ENCODE measurements at places on chromosomes 3 and 15.

GRCh38 chr15:73387507-73388255 is 18.9 kb upstream of the HCN4 start:
- DNase-seq: no peak

DNA sequence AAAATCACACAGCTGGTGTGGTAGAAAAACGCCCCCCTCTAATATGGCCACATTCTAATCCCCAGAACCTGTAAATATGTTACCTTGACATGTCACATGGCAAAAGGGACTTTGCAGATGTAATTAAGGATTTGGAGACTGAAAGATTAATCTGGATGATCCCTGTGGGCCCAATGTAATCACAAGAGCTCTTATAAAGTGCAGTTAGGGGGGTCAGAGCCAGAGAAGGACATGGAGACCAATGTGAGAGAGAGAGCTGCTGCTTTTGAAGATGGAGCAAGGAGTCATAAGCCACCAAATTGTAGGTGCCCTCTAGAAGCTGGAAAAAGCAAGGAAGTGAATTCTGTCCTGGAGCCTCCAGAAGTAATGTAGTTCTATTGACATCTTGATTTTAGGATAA is 152.6 kb downstream of the PEX5L start:
- DNase-seq: no peak

- DNase-seq: no peak
These were observed 738.7 kb downstream of the MCTP2 start for GRCh38 chr15:94970096-94970495.

DNA sequence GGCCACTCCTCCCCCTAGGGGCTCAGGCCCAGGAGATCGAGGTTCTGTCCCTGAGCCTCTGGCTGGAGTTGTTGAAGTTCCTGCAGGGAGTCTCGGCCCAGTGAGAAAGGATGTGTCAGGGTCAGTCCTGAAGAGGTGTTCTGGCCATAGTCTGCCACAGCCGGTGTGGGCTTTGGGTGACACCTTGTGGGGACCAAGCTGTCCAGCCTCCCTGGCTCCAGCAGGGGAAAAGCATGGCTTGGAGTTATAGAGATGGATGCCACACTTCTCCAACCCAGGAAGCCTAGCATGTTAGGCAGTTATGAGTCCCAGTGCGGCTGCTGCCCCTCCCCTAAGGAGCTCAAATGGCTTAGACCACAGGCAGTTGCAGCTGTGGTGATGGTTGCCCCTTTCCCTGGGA is 945.6 kb upstream of the GBE1 start:
- DNase-seq: no peak

DNA sequence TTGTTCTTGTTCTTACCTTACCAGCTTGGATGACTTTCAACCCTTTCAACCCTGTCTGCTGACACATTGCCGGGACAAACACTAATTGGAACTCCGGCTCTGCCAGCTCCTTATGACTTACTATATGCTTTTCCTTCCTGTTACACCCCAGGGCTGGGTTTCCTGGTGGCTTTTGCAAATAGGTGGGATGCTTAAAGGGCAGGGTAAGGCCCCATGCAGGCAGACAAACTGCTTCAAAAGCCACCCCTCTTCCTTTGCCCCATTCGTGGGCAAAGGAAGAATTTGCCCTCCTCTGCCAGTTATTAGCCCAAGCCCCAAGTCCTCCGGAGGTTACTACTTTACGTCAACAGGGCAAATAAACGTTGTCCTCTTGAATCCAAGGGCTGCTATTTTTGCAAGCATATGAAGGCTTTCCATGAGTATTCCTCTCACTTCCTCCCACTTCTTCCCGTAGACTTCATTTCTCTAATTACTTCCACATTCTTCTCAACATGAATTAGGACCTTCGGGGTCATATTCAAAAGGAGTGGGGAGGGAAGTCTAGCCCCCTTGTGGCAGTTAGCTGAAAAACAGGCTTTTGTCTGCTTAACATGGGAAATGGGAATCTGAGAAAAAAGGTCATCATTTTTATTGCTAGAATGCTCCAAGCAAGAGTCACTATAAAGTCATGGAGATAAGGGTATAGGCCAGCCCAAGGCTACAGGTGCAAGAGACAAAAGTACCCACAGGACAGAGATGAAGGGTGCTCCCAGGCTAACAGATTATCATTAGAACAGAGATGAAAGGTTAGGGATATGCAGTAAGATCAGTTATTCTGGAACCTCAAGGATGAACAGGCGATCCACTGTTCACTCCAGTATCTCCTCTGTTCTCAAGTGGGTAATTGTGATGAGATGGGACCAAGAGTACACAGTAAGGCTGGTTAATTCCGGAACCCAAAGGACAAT is 56.3 kb upstream of the FSTL1 start:
- DNase-seq: no peak

GRCh38 chr3:167798443-167798842 is 62.9 kb downstream of the SERPINI1 start:
- no peak for DNase-seq

DNA sequence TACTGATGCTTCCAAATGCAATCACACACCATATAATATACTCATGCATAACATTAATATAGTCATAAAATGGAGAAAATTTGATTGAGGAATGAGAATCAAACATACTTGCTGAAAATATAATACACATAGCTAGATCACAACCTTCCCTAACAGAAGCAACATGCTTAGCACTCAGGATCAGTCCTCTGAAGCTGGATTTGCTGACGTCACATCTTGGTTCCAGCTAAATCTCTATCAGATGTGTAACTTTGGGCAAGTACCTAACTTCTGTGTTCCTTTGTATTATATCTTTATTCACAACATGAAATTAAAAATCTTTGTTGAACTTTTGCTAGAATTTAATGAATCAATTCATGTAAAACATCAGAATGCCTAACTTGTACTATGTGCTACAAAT is 263.5 kb downstream of the ZNF385D start:
- DNase-seq: no peak

DNA sequence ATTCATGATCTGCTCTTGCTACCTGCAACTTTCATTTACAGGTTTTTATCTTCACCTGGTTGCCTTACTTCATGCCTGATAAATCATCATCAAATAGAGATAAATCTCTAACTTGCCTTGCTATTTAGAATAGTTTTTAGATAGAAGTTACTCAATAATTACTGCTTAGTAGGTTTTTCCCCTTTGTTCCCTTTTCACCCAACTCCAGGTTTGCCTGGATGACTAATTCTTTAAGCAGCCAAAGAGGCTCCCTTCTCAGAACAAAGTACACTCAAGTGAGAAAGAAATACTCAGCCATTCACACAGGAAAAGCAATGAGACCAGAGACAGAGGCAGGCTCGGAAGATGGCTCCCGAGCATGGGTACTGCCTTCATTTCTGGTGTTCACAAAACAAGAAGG is 268.1 kb upstream of the CRBN start:
- DNase-seq: no peak

DNA sequence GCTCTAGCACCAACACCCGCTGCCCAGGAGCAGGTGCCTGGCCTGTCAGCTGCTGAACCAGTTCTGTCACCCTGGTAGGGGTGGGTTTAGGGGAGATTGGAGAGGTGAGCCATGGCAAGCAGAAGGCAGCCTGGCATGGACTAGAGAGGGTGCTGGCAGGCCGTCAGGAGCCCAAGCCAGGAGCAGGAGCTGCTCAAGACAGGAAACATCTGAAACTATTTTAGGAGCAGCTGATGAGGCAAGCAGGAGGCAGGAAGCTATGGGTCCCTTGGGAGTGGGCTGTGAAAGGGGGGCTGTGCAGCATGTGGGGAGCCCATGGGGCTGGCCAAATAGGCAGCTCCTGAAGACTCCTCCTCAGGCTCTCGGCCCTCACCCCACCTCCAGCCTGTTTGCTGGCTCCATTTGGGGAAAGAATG is 2.3 kb downstream of the INKA1 start:
- DNase-seq: no peak

GRCh38 chr3:69505770-69506407 is 120.0 kb upstream of the FRMD4B start:
- no peak for DNase-seq

DNA sequence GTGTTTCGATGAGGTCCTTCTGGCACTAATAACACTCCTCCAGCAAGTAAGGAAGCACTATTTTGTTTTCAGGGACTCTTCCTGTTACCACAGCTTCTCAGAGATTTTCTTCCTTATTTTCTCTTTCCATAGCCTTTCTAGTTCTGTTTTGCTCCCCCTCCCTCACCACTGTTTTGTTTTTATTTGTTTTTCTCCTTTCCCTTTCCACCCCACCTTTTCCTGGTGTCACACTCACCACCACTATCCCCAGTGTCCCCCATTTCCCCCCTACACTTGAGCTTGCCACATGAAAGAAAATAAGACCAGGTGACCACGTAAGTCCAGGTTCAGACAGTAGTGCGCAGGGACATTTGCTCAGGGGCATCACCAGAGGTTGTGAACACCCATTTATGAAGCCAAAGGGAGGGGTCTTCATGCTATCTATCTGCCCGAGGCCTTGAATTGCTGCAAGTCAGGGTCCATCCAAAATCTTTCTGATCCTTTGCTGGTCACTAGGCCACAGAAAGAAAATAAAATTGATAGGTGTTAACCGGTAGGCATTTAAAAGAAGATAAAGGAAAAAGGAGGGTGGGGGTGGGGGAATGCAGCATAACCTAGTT is 1.4 kb upstream of the RFTN1 start:
- DNase-seq: no peak

GRCh38 chr15:77657634-77658238 is 25.0 kb upstream of the LINGO1 start:
- DNase-seq: no peak

- peak; percentile 43 for DNase-seq
These were observed 89.3 kb upstream of the C2CD4B start for GRCh38 chr15:62254137-62254934.

DNA sequence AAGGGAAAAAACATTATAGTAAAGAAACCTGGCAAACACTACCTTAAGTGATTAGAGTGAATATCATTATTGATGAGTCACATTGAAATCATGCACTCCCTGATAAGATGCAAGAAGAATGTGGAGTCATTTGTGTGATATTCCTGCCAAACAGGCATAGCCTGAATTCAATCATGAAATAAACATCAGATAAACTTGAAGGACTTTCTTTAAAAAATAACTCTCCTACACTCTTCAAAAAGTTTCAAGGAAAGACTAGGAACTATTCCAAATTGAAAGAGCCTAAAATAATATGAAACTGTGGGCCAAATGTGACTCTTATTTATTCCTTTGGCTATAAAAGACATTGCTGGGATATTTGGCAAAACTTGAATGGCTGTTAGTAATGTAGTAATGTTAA is 625.7 kb upstream of the LMCD1 start:
- DNase-seq: no peak

DNA sequence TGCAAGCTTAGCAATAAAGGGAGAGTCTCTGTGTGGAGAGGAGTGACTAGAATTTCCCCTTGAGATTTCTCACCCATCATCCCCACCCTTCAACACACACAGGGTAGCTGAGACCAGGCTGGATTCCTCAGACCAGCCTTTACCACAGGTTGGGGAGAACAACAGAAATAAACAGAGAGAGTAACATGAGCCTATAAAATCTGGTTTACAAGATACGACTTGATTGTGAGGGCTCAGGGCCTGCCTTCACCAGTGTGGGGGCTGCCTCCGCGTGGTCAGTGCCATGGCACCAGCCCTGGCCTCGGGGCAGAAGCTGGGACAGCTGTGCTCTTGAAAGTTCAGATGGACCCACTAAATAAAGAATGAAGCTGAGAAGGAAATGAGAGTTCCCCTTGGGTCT is 14.6 kb upstream of the MAGEF1 start:
- DNase-seq: no peak

- no peak for DNase-seq
These were observed 100.3 kb downstream of the FSIP1 start for GRCh38 chr15:39682366-39682765.

GRCh38 chr3:33394403-33395054 is 45.7 kb downstream of the UBP1 start:
- no peak for DNase-seq

DNA sequence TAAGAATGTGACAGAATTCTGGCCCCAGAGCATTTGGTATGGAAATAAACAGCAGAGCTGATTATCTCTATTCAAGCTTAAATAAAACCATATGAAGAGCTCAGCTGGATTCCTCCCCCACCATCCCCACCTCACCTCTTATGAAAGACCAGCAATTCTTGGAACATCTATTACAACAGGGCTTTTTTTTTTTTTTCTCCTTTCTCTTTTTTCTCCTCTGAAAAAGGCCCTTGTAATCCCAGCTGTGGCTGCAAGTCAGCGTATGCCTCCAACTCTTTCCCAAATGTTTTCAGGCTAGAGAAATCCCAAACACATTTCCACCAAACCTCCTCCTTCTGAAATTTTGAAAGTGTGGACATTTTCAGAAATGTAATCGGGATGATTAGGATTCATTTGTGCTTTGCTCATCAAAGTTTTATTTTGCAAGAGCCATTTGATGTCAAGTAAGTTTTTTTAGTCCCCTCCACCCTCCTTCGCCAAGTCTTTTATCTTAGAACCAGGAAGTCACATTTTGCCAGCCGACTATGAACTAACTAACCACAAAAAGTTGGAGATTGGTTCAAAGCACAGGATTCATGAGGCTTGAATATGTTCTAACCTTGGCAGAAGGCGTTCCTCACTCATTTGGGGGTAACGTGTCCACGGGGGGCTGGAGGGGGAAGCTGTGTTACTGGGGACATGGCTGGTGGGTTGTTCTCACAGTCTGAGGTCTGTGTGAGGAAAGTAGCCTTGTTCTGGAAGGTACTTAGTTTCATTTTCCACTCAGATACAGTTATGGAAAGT is 142.0 kb upstream of the PDZRN3 start:
- DNase-seq: no peak

GRCh38 chr15:94387849-94388441 is 156.6 kb downstream of the MCTP2 start:
- no peak for DNase-seq

DNA sequence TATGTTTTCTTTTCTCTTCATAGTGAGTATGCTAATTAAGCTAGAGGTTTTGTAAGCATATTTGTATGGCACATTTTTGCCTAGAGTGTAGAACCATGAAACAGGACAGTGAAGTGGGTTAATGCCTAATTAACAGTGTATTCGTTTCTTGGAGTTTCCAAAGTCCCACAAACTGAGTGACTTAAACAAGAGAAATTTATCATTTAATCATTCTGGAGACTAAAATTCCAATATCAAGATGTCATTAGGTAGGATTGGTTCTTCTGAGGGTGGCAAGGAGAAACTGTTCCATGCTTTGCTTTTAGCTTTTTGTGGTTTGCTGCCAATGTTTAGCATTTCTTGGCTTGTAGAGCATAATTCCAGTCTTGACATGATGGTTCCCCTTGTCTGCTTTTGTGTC is 734.2 kb downstream of the NAALADL2 start:
- no peak for DNase-seq

- DNase-seq: no peak
These were observed 28.6 kb upstream of the ST8SIA2 start for GRCh38 chr15:92365084-92365483.

DNA sequence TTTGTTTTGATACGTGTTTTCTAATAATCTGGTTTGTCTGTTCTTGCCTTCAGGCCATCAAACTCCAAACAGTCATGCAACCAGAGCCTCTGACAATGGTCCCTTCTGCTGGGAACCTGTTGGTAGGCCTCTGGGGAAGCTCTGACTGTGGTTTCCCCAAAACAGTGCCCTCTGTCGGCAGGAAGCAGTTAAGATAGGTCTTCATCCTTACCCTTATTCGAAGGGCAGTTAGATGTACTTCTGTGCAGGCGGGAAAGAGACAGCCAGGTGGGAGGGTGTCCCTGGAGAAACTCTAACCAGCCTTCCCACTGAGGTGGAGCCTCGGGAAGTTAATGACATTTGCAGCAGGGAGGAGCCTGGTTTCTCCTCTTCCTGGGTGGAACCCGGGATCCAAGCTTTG is 81.6 kb upstream of the CHMP2B start:
- no peak for DNase-seq

GRCh38 chr3:32120471-32120870 is 14.1 kb downstream of the GPD1L start:
- DNase-seq: no peak

All from stimulated activated CD8-positive, alpha-beta memory T cell treated with anti-CD3 and anti-CD28 coated beads, Interleukin-15, amount 100 ng/mL, for 24 hours (primary cell).